ENCODE measurements at places on chromosomes 6 and 20.

DNA sequence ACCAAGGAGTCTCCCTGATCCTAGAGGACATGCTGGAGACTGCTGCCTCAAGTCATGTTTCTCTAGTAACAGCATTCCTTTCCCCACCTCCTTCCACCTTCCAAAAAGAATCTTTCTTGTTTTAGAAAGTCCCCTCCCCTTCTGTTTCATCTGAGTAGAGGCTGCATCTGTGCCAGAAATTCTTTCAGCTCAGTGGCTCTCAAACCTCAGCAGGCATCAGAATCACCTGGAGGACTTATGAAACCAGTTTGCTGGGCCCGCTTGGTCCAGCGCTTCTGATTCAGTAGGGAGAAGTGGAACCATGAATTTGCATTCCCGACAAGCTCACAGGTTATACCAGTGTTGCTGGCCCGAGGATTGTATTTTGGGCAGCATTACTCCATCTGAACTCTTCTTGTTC is 55.1 kb downstream of the TMEM200A start:
- DNase-seq = no peak

GRCh38 chr20:48716086-48716485 is 111.7 kb downstream of the PREX1 start:
- DNase-seq = no peak

GRCh38 chr6:154238831-154239230 is 117.8 kb downstream of the IPCEF1 start:
- no peak for DNase-seq

DNA sequence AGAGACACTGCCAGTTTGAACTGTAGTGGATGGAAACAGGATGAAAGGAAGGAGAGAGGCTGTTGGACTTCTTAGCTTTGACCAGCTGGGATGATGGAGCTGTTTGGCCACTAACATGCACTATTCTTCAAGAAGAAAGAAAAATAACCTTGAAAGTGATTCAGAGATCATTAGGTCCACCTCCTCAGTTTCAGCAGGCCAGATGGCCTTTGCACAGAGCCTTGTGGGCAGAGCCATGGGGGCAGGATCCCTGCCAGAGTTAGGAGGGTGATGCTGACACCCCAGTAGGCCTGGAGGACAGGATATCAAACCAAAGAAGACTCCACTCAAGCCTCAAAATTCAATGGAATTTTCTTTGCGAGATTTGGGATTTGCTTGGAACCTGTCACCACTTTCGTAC is 74.5 kb upstream of the TMEM181 start:
- no peak for DNase-seq

GRCh38 chr6:126967296-126968005 is 151.0 kb upstream of the RSPO3 start:
- DNase-seq = no peak

GRCh38 chr20:19993958-19994669 is 23.0 kb upstream of the NAA20 start:
- DNase-seq = no peak

DNA sequence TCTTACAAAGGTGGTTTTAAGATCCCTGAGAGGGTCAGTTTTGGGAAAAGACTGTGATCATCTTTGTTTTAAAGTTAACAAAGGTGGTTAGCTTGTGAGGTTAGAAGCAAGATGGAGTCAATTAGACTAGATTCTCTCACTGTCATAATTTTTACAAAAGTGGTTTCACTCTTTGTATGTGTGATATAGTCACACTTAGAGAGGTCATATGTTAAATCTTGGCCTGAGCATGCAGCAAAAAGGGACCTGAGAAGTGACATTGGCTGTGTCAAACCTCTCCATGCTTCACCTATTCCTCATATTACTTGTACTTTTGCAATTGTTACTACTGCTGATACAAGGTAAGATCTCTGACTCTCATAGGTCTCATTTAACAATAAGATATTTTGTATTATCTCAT is 368.0 kb downstream of the TBC1D32 start:
- DNase-seq = no peak

DNA sequence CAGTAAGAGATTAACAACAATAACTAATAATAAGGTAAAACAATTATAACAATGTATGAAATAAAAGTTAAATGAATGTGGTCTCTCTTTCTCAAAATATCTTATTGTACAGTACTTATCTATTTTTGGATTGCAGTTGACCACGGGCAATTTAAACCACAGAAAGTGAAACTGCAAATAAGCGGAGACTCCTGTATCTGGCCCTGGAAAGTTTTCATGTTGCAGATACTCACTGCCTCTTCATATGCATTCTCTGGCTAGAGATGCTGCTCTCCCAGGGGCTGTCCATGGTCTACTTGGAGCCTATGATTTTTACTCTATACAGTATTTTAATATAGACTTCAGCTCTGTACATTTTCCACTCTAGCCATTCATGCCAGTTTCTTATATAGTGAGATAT is 230.8 kb downstream of the FUT9 start:
- no peak for DNase-seq

DNA sequence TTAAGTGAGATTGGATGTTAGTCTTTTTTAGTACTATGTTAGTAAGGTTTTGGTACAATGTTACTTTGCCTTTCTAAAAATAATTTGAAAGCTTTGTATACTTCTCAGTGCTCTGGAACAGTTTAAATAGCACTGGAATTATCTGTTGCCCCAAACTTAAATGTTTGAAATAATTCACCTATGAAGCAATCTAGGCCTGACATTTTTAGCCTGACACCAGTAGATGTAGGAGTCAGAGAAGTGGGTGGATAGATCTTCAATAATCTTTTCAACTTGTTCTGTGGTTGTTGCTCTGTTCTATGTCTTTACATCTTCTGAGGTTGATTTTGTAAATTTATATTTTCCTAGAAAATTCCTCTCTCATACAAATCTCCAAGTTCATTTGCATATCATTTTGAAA is 103.1 kb upstream of the ADGRF1 start:
- DNase-seq = no peak

DNA sequence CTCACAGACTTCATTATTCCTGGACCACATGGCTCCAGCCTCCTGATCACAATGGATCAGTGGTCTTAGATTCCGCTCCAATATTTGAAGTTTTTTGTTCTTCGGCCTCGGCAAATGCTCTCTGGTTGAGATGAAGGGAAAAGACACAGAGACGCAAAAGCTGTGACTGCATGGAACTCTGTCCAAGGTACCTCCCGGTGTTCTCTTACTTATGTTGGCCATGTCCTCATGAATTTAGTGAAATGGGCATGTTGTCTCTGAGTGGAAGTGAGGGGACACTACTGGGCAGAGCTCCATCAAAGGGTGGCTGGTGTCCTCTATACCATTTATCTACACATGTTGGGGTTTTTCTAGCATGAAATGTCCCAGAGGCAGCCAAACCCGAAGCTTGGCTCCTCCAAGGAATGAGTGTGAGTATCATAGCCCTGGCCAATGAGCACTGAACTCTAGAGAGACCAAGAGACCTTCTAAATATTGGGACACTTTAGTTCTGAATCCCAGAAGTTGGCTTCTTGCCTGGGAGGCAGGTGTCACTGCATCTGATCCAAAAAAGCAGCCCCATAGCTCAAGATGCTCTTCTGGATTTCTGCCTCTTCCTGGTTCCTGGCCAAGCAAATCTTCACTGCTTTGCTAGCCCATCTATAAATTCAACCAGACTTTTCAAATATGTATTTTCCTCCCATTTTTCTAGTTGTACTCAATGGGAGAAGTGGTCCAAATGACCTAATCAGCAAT is 34.1 kb downstream of the HLA-G start:
- DNase-seq = no peak

DNA sequence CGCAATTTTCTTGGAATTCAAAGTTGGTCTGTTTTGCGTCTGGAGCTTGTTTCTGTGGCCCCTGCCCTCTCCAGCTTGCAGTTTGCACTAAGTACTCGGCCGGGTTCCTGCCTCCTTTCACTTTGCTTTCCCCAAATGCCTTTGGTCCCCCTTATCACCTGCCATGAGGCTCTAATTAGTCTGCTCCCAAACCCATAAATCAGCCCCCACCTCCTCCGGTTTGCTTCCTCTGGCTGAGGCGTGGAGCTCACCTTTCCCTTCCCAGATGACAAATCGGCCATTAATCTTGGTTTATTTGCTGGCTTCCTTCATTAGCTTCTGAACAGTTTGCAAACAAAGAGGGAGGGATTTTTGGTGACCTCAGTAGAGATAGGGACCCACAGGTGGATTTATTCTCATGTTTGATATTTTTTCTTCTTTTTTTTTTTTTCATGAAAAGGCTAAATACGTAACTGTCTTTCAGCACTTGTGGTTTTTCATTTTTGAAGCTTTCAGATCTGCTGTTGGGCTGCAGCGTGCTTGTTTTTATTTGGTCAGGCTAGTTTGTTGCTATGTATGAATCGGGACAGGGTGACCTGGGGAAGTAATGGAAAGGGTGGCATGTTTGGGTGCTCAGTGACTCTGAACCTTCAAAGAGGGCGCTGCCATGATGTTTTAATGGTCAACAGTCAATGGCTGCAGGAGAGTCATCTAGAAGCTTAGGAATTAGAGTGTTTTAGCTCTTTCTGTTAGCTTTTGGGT is 121.7 kb upstream of the JAG1 start:
- DNase-seq = no peak

DNA sequence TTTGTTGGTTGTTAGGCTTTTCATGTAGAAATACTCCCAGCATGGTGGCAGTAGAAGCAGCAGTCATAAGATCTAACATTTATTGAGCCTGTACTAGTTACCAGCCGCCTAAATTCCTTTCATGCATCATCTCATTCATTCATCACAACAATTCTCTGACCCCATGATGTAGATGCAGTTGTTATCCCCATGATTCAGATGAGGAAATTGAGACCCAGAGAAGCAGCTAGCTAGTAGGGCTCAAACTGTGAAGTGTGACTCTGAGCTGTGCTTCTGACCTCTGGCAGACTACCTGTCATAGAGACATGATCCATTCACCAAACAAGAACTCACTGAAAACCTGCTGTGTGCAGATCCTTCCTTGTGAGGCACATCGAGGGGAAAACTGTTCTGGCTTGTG is 16.9 kb downstream of the RREB1 start:
- DNase-seq = no peak

DNA sequence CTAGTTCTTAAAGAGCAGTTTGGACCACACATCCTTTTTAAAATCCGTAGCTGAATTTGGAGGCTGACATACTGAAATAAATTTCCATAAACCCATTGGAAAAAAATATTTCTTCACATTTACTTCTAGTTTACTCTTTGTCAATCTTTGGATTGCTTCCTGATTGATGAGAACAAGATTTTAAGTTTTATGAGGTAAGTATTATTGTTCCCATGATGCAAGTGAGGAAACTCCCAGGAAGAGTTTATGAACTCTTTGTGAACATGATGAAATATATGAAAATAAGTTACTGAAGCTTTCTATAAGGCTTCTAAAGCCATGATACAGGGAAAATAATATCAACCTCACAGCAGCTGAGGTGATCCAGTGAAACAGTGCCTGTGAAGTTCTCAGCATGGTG is 320.0 kb downstream of the GJA1 start:
- DNase-seq = no peak

GRCh38 chr6:3032986-3033385 is 33.3 kb downstream of the NQO2 start:
- no peak for DNase-seq

- DNase-seq = no peak
These were observed 208.2 kb downstream of the DLL1 start for GRCh38 chr6:170082531-170083187.

- DNase-seq = no peak
These were observed 36.6 kb downstream of the FAM229B start for GRCh38 chr6:112123982-112124381.

- DNase-seq = no peak
These were observed 13.6 kb upstream of the RBM24 start for GRCh38 chr6:17267566-17267965.

DNA sequence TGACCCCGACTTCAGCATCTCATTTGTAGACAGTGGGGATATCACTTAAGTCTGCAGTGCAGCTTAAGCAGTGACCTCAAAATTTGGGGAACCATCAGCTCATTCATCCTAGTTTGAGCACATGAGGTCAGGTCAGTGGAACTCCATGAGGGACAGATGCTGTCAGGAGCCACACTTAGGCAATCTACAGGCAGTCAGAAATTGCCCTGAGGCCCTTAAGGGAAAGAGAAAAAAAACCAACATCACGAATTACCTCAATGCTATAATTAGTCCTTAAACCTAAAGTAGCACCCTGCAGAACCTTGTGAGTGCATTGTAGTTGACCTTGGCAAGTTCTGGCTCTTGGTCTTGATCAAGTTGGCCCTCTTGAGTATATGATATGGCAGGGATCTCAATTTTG is 21.1 kb downstream of the TMEM74B start:
- no peak for DNase-seq

- DNase-seq = no peak
These were observed 13.9 kb downstream of the LRFN2 start for GRCh38 chr6:40573221-40573620.

DNA sequence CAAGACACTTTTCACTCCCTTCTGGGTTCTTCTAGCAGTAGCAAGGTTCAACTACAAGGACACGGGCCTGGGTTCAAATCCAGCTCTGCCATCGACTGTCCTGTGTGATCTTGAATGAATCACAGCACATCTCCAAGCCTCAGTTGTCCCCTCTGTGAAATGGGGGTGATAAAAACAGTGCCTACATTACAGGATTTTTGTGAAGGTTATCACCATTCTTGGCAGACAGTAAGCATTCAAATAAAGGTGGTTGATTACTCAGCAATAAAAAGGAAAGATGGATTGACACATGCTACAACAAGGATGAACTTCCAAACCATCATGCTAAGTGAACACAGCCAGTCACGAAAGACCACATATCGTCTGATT is 6.6 kb upstream of the TGM2 start:
- no peak for DNase-seq

- DNase-seq = no peak
These were observed 11.5 kb downstream of the ATXN1 start for GRCh38 chr6:16749516-16750485.

DNA sequence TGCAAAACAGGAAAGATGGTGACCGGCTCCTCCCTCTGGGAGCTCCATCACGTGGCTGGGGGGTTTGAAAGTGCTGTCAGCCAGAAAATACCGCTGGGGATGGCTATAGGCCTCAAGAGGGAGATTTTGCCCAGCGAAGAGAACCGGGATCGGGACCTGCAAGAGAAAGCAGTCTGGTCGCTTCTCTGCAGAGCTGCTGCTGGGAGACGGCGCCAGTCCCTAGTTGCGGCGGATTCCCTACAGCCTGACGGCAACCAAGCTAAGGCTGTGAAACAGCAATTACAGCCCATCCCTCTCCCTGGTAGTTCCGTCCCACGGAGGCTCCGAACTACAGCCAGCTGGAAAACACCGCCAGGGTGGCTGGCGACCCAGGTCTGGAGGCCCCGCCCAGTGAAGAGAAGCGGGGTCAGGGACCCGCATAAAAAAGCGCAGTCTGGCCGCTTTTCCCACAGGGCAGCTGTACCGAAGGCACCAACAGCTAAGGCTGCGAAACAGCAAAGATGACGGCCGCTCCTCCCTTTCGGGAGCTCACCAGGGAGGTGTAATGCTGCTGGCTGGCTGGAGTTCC is 238.1 kb upstream of the IRAK1BP1 start:
- no peak for DNase-seq

- no peak for DNase-seq
These were observed 9.8 kb upstream of the ELOVL5 start for GRCh38 chr6:53358440-53359094.

GRCh38 chr6:85092226-85092625 is 327.8 kb upstream of the TBX18 start:
- no peak for DNase-seq

- no peak for DNase-seq
These were observed 341.8 kb upstream of the GJE1 start for GRCh38 chr6:141790921-141791320.

GRCh38 chr6:107941627-107942026 is 16.4 kb downstream of the SEC63 start:
- DNase-seq = no peak

Data from NCI-H2081 (cell line).